ENCODE measurements at places on chromosomes 11 and 22.

DNA sequence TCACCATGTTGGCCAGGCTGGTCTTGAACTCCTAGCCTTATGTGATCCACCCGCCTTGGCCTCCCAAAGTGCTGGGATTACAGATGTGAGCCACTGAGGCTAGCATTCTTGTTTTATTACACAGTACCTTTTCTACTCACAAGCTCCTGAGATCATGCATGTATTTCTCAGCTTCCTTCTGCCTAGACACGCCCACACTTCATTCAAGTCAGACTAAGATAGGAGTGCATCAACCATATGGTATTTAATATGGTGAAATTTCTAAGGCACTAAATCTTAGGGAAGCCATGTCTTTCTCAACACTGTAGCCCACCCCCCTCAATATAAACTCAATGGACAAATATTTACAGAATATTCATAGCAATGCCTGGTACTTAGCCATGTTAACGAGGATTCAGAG, 62.1 kb downstream of the SLC25A17 start:
- no peak for DNase-seq

DNA sequence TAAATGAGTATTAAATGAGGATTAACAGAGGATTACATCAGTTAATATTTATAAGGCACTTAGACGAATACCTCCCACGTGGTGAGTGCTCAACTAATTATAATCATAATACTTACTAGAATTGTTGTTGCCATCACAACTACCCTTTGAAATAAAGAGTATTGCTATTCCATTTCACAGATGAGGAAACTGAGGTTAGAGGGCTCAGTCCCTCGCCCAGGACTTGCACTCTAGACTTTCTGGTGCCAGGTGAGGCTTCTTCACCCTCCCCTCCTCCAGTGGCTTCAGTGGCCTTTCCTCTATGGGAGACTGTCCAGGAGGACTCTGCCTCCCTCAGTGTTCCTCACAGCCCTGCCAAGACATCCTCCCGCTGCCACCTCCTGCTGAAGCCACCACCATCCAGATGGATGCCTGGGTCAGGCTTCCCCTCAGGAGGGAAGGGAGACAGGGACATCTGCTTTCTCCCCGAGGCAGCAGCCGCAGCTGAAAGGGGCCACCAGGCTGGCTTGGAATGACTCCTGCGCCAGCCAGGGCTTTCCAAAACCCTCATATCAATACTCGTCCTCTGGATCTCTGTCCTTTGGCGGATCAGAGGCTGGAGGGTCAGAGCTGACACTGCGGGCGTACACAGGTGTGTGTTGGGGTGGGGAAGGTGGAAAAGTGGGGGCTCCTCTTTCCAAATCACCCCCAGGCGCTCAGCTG, 580.1 kb downstream of the BUD13 start:
- no peak for DNase-seq

DNA sequence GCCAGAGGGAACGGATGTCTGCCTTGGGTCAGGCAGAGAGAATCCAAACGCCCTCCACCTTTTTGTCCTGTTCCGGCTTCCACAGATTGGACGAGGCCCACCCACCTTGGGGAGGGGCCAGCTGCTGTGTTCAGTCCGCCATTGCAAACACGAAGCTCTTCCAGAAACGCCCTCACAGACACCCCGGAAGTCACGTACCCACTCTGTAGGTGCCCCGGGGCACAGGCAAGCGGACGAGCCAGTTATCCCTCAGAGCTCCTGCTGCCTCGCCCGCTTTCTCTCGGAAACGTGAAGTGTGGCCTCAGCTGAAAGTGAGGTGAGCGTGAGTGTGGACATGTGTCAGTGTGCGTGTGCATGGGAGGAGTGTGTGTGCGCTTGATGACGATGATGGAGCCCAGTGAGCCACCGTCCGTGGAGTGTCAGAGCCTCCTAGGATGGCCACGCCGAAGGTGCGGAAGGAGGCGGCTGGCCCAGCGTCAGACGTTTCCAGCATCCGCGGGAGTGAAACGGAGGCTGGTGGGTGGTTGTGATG, 869.2 kb downstream of the TBC1D22A start:
- no peak for DNase-seq

- DNase-seq, result no peak
These were observed 21.1 kb downstream of the MS4A6E start for GRCh38 chr11:60348116-60348515.

DNA sequence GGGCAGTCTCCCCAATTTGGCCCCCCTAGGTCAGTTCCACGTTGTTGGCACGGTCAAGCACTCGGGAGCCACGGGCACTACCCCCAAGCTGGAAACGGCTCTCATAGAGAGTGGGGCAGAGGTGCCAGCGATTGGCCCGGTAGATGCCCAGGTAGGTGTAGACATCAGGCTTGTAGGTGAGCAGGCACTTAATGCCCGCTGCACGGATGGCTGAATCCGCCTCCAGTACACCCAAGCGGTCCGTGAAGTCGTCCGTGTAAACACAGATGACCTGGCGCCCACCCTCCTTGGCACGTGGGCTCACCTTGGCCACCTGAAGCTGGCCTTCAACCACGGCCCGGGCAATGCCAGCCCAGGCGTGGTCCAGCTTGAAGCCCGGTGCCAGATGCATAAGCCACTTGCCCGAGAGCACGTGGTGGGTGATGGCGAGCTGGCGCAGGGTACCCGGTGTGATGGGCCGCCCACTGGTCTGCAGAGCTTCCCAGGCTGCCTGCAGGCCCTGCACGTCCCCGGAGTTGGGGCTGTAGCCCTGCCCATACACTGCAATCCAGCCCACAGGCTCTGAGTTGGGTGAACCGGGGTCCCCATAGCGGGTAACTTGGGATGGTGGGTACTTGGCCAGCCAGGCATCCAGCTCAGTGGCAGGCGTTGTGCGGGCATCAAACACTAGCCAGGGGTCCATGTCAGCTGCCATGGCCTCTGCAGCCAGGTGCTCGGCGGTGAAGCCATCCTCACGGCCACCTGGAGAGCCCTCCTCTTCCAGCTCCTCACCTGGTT, 1.2 kb downstream of the C11orf68 start:
- DNase-seq, result no peak

DNA sequence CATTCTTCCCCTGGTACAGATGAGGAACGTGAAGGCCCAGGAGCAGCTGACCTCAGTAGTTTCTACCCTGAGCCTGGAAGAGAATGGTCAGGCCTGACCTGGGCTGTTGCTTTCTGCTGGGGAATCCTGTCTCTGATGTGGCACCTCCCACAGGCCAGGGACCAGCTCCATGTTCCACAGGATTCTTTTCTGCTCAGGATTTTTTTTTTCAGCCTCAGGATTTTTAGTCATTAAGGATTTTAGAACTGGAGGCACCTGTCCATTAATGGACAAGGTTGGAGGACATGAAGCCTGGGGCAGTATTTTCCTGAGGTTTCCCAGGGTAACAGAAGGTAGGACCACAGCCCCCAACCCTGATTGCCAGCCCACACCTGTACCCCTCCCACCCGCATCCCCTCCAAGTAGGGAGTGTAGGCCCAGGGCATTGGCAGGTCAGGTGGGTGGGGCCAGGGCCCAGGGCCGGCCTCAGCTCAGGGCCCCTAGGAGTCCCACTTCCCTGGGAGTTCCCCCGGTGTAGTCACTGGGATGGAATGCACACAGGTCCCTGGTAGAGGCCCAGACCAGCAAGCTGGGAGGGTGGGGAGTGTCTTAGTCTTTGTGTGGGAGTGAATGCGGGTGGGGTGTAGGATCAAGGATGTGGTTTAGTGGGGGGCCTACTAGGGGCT, 16.1 kb downstream of the BIK start:
- no peak for DNase-seq

GRCh38 chr11:3106736-3107524, 49.7 kb upstream of the CARS1 start:
- DNase-seq, result no peak

DNA sequence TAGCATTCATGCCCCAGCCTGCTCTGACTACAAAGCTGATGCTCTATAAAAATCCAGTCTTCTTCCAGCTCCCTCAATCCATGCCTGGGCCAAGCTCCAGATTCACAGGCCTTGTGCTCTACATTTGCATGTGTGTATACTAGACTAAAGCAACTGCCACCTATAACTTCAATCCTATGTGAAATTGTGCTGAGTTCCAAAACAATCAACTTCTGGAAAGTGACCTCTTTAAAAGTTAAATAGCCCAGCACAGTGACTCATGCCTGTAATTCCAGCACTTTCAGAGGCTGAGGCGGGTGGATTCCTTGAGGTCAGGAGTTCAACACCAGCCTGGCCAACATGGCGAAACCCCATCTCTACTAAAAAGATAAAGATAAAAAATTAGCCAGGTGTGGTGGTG, 114.3 kb upstream of the ZC3H12C start:
- no peak for DNase-seq

- DNase-seq, result no peak
These were observed 369 bp downstream of the DGCR8 start for GRCh38 chr22:20080445-20080775.

- no peak for DNase-seq
These were observed at the start of gene CEND1 for GRCh38 chr11:789943-790342. CEND1 (minus strand) TSS chr11:790090; CDS start chr11:788576, 1,514 bp downstream.

DNA sequence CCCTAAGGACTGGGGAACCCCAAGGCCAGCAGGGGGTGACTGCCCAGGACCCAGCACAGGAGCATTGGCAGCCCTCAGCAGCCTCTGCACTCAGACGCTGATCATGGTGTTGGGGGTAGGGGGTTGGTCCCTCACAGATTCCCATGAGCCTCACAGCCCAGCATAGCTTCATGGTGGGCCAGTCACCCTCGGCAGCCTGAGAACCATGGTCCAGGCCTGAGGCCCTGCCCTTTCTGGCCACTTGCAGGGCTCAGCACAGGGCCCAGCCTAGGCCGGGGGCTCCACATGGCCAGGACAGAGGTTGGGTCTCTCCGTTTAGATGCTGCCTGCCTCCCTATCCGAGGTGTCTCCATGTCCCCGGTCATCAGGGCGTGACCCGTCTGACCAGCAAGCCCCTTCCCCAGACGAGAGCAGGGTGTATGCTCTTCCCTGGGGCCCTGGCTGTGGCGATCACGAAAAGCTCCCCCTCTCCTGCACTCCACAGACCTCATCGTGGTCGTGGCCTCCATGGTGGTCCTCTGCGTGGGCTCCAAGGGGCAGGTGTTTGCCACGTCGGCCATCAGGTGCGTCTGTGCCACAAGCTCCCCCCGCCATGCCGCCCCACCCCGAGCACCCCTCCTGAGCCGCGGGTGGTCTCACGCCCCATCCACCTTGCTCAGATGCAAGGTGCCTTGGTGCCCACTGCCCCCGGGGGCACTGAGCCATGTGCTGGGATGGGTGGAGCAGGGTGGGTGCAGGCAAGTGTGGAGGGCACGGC, 126.2 kb downstream of the KCNQ1 start:
- DNase-seq, result no peak

Measured in NT2/D1 (cell line).